A375 (cell line): ENCODE measurements at places on chromosomes 5 and 9. TPM values are rescaled to one million over a fixed set of nuclear protein-coding genes. Genes with fewer than 3 reads are reported as not detected.

Gene SLC9A3
- total RNA-seq: not detected in 2 replicates

Gene NTRK2
- 0.23 and 0.64 TPM in 2 replicates for total RNA-seq

Gene PCDHA8
- 0.37 and 0.53 TPM in 2 replicates for total RNA-seq

Gene CDKN2A
- 7.8 and 14.4 TPM in 2 replicates for total RNA-seq

Gene ITGA2
- 10.8 and 10.9 TPM in 2 replicates for total RNA-seq

Gene CYLC2
- not detected in 2 replicates for total RNA-seq

Gene SMIM3
- total RNA-seq: 2.9 and 5.3 TPM in 2 replicates

Gene CCT5
- 916 and 961 TPM in 2 replicates for total RNA-seq

Gene MRPL50
- total RNA-seq: 11.0 and 11.9 TPM in 2 replicates

Gene SCAMP1
- total RNA-seq: 17.6 and 20.3 TPM in 2 replicates
